Retinal pigment epithelial cell (primary cell): ENCODE measurements at places on chromosomes 1 and 21.
A peak's percentile ranks its signal among the peaks of the same experiment; 100 is the strongest.

DNA sequence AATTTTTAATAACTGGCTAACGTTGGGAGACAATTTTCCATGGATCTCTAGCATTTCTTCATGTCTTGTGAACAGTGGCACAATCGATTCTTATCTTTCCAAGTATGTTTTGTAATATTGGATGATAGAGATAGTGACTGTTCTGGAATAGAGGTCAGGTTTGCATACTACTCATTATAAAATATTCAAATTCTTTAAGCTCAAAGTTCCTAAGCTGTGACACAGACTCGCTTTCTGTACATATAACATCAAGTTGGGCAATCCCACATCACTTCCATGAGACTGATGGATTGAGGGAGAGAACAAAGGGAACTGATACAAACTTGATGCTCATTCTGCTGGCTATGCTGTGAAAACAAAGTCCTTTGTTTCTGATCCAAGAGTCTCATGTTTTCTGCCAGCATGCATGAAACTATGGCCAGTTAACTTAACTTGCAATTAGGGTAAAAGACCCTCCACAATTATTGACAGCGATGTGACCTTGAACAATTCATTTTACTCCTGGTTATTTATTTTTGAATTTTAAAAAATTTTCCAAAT, 392.4 kb downstream of the TTLL7 start:
- DNase-seq: no peak

- no peak for DNase-seq
Observed at GRCh38 chr1:203286161-203286984, 18.9 kb upstream of the BTG2 start.

DNA sequence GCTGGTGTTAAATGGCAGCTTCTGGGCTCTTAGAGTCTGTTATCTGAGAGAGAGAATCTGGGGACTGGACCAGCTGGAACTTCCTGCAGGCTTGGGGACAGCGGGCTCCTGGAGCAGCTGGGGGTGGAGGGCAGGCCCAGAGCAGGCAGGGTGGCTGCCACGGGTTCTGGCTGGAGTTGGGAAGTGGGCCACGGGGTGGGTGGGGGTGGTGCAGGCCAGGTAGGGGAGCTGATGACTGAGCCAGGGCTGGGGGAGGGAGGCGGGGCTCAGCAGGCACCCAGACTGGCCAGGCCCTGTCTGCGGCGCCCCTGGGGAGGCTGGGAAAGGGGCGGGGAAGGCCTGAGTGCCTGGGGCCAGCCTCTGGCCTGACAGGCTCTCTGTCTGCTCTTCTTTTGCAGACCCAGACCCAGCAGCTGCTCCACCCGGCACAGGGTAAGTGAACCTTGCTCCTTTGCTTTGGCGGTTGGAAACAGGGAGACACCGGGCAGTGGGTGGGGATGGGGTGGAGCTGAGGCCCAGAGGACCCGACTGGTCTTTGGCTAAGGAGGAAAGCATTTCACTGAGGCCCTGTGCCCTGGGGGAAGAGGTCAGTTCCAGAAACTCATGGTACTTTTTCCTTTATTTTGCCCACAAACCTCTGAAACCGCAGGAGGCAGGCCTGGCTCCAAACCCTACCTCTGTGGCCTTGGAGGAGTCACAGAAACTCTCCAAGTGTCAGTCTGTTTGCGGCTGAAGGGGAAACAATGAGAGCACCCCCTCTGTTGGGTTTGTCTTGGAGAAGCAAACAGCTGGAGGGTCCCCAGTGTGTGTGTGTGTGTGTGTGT, 48.8 kb downstream of the ARHGEF10L start:
- DNase-seq: no peak

- no peak for DNase-seq
Observed at GRCh38 chr1:178282949-178283367, 189.1 kb downstream of the RASAL2 start.

GRCh38 chr1:111600886-111601386, 18.7 kb upstream of the RAP1A start:
- no peak for DNase-seq

- DNase-seq: no peak
Observed at GRCh38 chr1:193013005-193013404, 46.2 kb downstream of the UCHL5 start.

DNA sequence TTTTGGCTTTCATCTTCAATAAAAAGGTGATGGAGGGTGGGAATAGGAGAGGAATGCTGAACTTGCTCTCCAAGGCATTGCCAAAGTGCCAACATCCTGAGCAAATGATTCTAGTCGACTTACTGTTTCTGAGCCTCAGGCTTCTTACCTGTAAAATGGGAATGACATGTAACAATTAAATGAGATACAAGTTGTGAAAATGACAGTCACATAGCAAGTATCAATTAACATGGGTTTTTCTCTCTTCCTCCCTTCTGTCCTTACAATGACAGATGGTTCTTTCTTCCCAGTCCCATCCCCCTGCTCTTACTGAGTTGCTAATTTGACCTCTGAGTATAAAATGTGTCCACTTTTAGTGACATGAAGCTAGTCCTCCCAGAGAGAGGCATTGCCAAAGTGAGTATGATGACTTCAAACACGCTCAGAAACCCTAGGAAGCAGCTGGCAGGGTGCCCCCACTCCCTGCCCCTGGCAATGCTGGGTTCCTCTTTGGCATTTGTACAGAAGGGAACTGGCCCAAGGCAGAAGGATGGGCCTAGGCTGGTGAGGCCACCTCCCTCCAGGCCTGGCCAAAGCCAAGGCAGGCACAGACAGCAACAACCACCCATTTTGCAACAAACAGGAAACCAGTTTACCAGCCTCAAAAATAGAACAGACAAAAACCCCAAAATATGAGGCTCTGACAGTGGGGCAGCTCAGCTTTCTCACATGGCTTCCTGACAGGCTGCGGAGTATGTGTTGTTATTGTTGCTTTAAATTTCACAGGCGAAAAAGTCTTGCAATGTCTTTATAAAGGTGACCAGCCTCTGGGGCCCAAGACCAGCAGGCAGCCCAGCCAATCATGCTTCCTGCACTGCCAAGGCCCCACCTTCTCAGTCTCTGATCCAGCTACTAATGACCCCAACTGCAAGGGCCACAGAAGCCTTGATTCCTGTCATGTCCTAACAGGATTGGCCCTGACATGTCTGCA, 115.9 kb downstream of the HIVEP3 start:
- no peak for DNase-seq

- DNase-seq: no peak
Observed at GRCh38 chr1:184534690-184535089, 147.9 kb downstream of the C1orf21 start.

GRCh38 chr21:44437371-44437695, 18.0 kb upstream of the LRRC3 start:
- DNase-seq: no peak

DNA sequence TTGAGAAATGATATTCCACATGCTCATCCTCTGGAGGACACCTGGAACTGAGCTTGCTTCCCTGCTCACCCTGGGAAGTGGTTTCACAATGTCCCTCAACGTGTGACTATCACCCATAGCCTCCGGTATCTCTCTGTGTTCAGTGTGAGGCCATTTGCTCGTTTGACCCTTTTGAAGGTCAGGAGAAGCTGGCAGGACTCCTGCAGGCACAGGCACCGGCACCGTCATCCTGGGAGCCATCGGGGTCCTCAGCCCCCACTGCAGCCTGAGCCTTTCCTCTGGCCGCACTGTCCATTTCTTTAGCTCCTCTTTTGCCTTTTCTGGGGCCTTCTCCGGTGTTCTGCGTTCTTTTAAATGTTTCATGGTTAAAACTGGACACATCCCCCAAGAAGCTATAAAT, 159.6 kb upstream of the COL6A1 start:
- DNase-seq: no peak

DNA sequence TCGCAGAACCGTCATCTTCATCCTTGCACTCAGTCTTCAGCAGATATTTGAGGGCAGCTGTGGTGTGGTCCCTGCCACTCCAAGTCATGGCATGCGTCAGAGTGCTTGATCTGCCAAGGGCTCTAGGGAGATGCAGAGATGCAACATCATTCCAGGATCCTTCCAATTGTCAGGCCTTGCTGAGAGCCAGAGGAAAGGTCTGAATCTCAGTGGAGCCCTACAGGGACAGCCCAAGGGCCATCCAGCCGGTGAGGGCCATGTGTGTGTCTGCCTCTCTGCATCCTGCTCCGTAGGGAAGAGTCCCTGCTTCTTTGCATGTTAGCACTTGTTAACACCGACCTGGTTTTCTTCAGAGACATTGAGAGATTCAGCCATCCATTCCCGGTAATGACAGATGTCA, 17.6 kb downstream of the MAPKAPK2 start:
- no peak for DNase-seq

DNA sequence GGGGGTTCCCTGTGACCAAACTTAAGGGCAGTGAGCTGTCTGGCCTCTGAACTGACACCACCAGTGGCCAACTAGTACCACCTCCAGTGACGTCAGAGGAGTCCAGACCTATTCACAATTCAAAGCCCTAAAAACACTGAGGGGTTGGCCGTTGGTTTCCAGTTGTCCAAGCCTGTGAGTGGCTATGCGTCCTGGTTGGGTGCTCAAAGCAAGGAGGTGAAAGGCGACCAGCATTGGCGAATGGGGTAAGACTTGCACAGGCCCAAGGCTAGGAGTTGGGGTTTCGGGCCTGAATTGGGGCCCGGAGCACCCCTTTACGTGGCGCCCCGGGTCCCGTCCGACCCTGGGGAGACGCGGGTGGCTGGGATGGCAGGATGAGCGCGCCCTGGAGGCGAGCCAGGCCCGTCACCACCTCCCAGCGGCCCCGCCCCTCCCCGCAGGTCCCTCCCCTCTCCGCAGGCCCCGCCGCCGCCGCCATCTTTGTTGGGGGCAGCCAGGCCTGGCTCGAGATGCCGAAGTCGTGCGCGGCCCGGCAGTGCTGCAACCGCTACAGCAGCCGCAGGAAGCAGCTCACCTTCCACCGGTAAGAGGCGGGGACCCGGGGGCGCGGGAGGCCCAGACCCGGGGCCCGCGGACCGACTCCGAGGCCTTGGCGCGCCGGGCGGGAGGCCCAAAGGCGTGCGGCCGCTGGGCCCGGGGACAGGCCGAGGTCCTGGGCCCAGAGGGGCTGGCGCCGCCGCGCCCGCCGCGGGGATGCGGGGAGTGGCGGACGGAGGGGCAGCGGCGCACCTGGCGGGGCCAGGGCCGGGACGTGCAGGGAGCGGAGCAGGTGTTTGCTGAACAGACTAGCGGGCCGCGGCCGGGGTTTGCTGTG, at the start of gene THAP3:
Gene THAP3, plus strand, starts transcription at position 159 of the 874 bp plus-strand sequence. Its CDS starts 351 bp downstream, at position 510.
- DNase-seq: peak; percentile 73

DNA sequence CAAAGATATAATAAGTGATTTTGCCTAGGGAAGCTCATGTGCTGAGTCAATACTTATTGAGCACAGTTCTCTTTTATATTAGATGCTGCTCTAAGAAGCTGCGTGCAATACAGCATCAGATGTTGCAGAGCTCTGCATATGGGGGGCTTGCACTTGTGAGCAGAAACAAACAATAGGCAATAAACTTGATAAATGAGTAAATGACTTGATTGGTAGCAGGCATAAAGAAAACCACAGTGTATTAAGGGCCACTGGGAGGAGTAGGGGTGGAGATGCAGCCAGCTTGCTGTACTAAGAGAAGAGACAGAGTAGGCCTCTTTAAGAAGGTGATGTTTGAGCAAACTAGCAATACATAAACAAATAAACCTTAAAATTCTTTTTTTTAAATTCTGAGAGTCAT, 598.5 kb upstream of the ADAMTS5 start:
- no peak for DNase-seq

GRCh38 chr1:182507685-182508084, 57.7 kb downstream of the RGSL1 start:
- DNase-seq: no peak

GRCh38 chr1:118201524-118201923, 16.5 kb upstream of the SPAG17 start:
- no peak for DNase-seq

DNA sequence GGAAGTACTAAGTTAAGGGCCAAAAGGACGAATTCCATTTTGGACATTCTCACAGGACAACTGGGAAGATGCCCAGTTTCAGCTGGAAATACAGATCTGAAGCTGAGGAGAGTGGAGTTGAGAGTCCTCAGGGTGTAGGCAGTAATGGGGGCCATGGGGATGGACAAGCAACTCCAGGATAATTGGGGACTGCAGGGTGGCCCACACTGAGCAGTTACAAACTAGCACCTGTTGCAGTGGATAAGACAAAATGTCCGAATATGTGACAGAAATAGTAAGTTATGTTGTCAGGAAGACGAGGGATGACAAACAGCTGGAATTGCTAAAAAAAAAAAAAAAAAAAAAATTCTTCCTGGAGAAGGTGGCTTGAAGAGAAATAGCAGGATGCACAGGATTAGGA, 34.6 kb upstream of the KANK4 start:
- no peak for DNase-seq

DNA sequence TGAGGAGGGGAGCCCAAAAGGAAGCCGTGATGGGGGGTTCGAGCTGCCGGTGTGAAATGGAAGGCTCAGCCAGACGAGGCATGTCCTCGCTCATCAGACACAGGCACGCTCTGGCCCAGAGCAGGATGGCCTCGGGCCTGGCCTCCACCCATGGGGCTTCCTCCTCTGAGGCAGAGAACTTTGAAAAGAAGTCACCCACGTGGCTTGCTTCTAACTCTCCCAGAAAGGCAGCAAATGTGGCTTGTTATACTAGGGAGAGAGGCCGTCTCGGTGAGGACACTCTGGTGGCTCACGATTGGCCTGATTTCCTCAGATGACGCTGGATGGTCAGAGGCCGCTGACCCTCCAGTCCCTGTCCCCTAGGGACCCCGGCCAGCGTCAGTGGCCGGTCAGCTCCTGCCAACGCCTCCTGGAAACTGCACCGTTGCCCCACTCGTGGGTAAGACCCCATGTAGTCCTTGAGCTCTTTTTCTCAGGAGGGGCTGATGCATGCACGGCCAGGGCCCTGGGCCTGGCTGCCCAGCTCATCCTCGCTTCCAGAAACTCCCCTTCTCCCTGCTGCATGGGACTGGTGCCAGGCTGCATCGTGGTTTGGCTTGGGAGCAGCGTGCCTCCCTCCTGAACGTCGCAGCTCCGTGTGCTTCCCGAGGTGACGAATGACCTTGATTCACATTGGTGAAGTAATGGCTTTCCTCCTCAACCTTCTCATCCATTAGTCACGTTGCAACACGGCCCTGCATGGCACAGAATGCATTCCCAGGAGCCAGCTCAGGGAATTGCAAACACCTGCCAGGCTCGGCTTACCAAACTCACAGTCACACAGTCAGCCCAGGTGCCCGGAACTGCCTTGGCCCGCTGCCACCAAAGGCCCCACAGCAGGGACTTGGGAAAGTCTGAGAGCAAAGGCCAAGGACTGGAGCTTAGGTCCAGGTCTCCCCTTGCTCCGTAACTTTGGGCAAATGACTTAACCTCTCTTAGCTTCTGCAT, 58.8 kb downstream of the TOMM20 start:
- DNase-seq: peak; percentile 84

GRCh38 chr21:14846621-14847020, 218.2 kb downstream of the NRIP1 start:
- no peak for DNase-seq

- no peak for DNase-seq
Observed at GRCh38 chr1:80214888-80215540, 1208.5 kb upstream of the ADGRL4 start.

DNA sequence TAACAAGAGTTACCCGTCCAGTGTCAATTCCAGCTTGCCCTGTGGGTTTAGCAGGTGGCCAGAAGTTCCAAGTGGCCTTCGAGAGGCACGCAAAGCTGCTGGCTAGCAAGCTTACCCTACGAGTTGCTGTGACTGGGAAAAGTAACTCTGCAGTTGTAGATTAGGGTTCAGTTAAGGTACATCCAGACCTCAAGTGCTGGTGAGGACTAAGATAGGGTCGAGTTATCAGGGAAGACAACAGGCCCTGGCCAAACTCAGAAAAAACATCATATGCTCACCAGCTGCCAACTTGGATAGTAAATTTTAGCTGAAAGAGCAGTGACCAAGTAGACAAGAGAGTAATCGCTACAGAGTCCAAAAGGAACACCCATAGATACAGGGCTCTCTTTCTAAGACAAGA, 27.7 kb upstream of the LRRC7 start:
- DNase-seq: no peak

GRCh38 chr1:39422614-39423013, 68.8 kb upstream of the BMP8A start:
- no peak for DNase-seq
